ENCODE measurements at places on chromosomes 3 and 15.

GRCh38 chr15:95409626-95410310 lies 920.7 kb upstream of the NR2F2 start:
- DNase-seq = no peak

DNA sequence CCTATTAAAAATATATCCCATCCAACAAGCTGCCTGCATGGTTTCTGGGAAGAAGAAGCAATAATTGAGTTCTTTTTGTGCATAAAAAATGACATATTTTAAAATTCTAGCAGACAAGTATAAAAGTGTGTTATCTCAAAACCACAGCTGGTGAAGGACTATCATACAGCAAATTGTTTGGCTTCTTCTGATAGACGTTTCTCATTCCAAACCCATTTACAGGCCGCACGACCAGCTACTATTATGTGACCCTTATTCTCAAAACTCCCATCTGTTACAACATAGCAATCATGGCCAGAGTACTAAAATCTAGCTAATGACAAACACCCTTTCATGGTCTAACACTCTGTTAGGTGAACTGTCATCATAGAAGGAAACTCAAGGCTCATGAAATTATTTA lies 21.7 kb downstream of the ETFA start:
- DNase-seq = no peak

DNA sequence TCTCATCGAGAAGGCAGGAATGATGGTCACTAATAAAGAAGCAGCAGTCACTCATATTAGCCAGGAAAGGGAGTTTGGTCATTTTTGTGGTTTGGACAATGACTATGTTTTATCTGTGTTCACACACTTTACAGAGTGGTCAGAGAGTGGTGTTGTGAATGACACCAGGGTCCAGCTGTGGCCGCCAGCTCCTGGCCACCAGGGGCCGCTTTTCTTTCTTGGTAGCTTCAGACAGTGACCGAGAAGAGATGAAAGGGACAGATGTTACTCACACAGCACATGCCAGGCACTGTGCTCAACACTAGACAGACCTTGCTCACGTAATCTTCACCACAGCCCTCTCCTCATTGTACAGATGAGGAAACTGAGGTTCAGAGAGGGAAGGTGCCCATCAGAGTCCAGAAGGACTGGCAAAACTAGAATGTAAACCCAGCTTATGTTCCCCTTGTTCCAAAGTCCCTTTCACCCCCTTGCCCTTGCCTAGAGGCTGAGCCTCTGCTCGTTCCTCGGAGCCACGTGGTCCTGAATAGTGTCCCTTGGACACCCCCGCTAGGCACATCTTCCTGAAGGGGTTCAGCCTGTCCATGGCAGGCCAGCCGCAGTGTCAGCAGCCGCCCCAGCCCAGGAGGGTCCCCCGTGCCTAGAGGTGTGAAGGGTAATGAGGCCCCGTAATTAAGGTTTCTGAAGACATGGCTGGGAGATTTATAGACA lies 55.6 kb downstream of the CYP11A1 start:
- DNase-seq = no peak

DNA sequence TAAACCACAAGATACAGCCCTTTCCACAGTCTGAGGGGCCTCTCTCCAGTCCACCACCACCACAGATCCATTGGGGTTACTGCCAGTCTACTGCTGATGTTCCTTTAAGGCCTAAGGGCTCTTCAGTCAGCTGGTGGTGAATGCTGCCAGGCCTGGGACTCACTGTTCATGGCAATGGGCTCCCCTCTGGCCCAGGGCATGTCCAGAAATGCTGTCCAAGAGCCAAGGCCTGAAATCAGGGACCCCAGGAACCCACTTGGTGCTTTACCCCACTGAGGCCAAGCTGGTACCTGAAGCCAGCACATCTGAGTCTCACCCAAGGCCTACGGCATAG lies 128.6 kb upstream of the CBLB start:
- DNase-seq = no peak

- DNase-seq = no peak
Observed at GRCh38 chr3:9507586-9508578, 45.7 kb downstream of the LHFPL4 start.

DNA sequence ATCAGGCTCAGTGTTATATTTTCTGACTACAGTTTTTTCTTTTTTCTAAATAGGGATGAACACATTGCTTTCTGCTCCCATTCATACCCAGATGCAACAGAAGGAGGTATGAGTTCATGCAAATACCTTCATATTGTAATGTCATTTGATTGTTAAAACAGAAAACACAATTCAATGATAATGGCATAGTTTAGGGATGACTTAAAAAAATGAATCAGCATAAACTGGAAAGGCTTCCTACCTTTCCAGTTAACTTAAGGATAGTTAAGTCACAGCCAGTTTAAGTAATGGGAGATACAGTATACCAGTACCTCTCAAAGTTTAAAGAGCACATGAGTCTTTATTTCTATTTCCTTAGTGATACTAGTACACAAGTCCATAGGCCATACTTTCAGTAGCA lies 24.9 kb downstream of the KNL1 start:
- DNase-seq = no peak

GRCh38 chr15:70100474-70101341 lies 3.0 kb upstream of the TLE3 start:
- DNase-seq = no peak

DNA sequence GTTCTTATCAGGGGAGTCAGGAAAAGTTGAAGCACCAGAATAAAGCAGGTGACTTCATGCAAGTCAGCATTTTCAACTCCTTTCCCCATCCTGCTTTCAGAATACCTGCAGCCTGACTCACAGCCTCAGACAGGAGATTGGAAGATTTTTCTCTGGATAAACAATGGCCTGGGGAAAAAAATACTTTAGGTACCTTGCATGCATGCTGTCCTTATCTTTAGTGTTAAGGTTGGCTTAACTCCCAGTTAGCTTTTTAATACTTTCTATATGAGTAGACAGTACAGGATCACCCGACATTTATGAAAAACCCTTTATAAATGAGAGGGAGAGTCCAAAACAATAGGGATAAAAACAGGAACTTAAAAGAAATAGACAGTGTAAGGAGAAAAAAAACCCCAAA lies 53.6 kb downstream of the PAK2 start:
- peak; percentile 84 for DNase-seq

DNA sequence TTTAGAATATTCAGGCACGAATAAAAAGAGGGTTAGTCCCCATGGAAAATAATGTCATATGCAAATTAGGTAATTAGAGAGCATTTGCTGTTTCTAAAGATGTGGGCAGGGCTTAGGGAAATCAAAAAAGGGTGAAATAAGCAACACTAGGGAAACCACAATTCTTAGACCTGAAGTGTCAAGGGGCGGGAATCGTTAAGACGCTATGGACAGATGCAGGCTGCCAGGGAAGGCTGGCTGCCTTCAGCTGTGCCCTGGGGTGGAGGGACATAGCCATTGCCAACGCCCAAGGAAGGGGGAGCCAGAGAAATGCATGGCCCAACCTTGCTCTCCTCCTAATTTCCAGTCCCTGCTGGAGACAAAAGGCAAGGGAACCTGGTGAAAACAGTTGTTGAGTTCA lies 141.7 kb upstream of the PROK2 start:
- no peak for DNase-seq

DNA sequence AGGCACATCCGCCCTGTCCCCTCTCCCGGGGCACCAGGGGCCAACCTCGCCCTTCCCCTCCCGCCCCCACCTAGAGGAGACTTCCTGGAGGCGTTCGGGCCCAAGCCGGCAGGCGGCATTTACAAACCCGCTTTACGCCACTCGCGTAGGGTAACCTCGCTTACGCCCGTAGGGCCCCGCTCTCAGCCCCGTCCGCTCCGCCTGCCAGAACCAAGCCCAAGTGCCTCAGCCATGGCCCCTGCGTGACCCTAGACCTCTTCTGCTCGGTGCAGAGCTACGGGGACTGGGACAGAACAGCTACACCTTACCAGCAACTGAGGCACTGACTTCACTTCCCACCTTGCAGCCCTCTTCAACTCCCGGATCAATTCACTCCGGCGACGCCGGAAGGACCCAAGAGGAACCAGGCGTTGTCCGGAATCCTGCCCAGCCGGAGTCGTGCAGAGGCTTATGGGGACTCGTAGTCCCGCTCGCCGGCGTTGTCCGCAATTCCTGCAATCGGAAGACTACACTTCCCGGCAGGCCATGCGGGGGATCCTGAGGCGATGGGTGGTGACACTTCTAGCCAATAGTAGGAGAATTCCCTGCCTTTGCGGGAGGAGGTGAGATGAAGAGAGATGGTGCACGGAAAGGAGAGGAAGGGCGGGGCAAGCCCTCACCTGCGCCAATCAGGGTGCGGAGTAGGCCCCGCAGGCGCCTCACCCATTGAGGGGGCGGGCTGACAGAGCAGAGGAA lies at the start of gene PDCD10:
Gene PDCD10, minus strand, starts transcription at position 395 of the 735 bp plus-strand sequence. CDS start 14,735 bp downstream, outside the sequence.
- peak; percentile 98 for DNase-seq

- no peak for DNase-seq
Observed at GRCh38 chr3:25584011-25584789, 80.5 kb downstream of the TOP2B start.

- no peak for DNase-seq
Observed at GRCh38 chr3:38800511-38800910, 15.5 kb downstream of the SCN10A start.

DNA sequence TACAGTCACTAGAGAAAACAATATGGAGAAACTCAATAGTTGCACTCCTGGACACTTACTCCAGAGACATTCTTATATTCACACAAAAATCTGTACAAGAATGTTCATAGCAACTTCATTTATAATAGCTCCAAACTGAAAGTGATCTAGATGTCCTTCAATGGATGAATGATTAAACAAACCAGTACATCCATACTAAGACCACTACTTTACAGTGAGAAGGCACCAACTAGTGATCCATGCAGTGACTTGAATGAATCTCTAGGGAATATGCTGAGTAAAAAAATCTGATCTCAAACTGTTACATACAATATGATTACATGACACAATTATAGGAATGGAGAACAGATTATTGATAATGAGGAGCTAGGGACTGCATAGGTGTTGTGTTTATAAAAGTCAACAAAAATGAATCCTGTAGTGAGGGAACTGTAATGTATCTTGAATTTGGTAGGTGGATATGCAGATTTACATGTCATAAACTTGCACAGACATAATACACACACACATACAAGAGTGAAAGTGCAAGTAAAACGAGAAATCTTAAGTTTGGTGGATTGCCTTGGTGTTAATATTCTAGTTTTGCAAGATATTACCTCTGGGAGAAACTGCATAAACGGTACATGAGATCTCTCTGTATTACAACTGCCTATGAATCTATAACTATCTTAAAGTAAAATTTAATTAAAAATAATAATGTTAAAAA lies 85.7 kb downstream of the SPATA16 start:
- DNase-seq = no peak

GRCh38 chr3:175020101-175020500 lies 161.0 kb downstream of the NAALADL2 start:
- no peak for DNase-seq

GRCh38 chr15:75867449-75867848 lies 24.2 kb downstream of the UBE2Q2 start:
- DNase-seq = no peak
